Memory B cell (primary cell): ENCODE measurements at places on chromosomes 2 and 18.
A peak's percentile ranks its signal among the peaks of the same experiment; 100 is the strongest.

DNA sequence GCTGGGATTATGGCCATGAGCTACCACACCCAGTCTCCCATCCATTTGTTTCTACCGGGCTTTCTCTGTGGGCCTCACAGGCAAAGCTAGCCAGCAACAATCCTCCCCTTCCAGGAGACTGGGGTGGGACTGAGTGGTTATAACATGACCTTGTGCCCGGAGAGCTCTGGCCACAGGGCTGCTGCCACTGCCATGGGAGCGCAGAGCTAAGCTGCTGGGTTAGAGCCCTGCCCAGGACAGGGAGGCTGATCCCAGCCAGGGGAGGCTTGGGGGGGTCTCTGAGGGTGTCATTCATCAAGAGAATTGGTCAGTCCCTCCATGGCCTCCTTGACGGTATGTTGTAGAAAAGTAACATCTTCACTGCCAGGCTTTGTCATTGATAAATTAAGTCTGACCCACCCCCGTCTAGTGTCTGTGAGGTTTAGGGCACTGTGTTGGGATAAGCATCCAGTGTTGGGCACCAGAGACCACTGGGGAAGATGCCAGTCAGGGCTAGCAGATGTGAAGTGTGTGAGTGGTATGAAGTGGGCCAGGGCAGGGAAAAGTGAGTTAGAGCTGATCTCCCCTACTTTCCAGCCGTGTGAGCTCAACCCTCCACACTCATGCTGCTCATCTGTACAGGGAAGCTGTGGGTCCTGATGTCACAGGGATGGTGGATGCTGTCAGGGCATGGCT is 368.4 kb upstream of the HS6ST1 start:
- DNase-seq: no peak

GRCh38 chr2:179440642-179441251 is 176.1 kb upstream of the SESTD1 start:
- peak; percentile 10 for DNase-seq

GRCh38 chr2:64062840-64063239 is 43.6 kb upstream of the VPS54 start:
- DNase-seq: no peak

DNA sequence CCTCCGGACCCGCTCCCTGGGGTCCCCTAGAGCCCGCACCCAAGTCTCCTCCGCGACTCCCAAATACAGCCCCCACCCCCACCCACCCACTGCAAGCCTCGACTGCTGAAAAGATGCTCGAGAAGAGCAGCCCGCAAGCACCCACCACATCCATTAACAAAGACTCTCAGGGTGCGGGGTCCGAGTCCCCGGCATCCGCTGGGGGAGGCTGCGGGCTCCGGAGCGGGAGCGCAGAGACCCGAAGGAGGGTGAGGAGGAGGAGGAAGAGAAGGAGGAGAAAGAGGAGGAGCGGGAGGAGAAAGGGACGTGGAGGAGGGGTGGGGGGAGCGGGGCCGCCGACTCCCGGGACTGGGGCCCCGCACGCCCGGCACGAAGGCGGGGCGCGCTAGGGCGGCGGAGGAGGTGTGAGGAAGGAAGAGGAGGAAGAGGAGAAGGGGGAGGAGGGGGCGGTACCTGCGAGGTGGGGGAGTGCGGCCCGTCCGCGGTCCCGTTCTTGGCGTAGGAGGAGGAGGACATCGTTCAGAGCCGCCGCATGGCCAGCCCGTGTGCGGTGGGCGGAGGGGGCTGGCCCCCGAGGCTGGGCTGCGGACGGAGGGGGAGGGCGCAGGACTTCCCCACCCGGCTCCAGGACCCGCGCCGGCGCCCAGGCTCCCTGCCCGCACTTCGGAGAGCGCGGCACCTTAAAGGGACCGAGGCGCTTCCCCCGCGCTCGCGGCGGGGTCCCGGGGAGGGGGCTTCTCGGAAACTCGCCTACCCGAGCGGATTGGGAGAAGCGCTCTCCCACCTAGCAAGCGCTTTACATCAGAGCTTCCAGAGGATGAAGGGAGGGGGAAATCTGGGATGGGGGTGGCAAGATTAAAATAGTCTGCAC is at the start of gene CACNB4:
CACNB4 (minus strand) TSS at position 549 of the 871 bp plus-strand sequence.
- peak; percentile 12 for DNase-seq

- peak; percentile 13 for DNase-seq
These were observed 210.3 kb upstream of the RBMS1 start for GRCh38 chr2:160703648-160704585.
